Diencephalon (tissue), 1 donor: ENCODE measurements at places on chromosomes 5 and 9. TPM values are rescaled to one million over a fixed set of nuclear protein-coding genes. Genes with fewer than 3 reads are reported as not detected.

TMC1 gene
- total RNA-seq, result 0.46 TPM

CTXN3 gene
- 8.5 TPM for total RNA-seq

SV2C gene
- 34.4 TPM for total RNA-seq

CDH12 gene
- total RNA-seq, result 32.1 TPM

EQTN gene
- total RNA-seq, result 1.4 TPM

CEP78 gene
- total RNA-seq, result 44.8 TPM

GDA gene
- 19.1 TPM for total RNA-seq

TRIM7 gene
- total RNA-seq, result 1.6 TPM

GAS1 gene
- total RNA-seq, result 9.9 TPM

LECT2 gene
- not detected for total RNA-seq

ANKRD31 gene
- 1.2 TPM for total RNA-seq

PCDHA11 gene
- total RNA-seq, result 22.8 TPM

CTNNA1 gene
- total RNA-seq, result 172 TPM

NXNL2 gene
- 1.4 TPM for total RNA-seq

TRPM3 gene
- 36.4 TPM for total RNA-seq

FREM1 gene
- total RNA-seq, result 3.5 TPM

DNAJA1 gene
- total RNA-seq, result 296 TPM

C5orf46 gene
- not detected for total RNA-seq

CAMK4 gene
- total RNA-seq, result 95.0 TPM

CDX1 gene
- total RNA-seq, result not detected

NAA35 gene
- 61.8 TPM for total RNA-seq

IFNA21 gene
- not detected for total RNA-seq

LCN9 gene
- not detected for total RNA-seq

FAM151B gene
- total RNA-seq, result 22.6 TPM

FGF18 gene
- total RNA-seq, result 0.69 TPM

FAXDC2 gene
- 4.6 TPM for total RNA-seq

GABRB2 gene
- 117 TPM for total RNA-seq

C9 gene
- total RNA-seq, result not detected

FGFR4 gene
- 1.6 TPM for total RNA-seq

ARSI gene
- total RNA-seq, result 0.46 TPM

VCAN gene
- 427 TPM for total RNA-seq

PCDHB5 gene
- total RNA-seq, result 11.1 TPM

CCL21 gene
- not detected for total RNA-seq

CARTPT gene
- total RNA-seq, result 2.3 TPM

TXNDC8 gene
- not detected for total RNA-seq

ANKRD55 gene
- 7.4 TPM for total RNA-seq

ANKRD18B gene
- 5.5 TPM for total RNA-seq

OR2K2 gene
- not detected for total RNA-seq
